CD14-positive monocyte (primary cell): ENCODE measurements at places on chromosomes 16 and 17. TPM values are rescaled to one million over a fixed set of nuclear protein-coding genes. Genes with fewer than 3 reads are reported as not detected.

DNA sequence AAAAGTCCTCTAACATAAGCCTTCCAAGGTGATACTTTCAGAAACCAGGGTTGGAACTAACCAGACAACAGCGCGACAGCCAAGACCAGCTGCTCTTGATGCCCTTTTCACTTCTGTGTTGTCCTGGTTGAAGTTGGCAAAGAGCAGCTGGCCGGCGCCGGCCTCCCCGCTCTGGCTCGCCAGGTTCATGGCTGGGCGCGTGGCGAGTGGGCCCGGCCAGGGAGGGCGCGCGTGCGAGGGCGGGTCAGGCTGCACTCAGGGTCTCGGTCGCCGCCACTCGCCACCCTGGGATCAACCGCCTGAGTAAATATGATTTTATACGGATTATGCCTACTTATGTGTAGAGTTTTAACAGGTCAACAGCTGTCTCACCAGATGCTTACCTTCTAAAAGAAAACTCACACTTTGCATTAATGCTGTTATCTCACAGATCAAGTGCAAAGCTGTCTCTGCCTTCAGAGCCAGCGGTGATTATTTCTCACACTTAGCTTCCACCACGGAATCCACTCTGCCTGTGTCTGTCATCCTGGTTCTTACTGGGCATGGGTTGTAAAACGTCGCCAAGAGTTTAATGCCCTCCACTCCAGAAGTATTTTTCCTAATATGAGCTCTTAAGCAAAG, 13.5 kb downstream of the KCTD2 start:
- DNase-seq: no peak
- peaks cover 38% of the 10 kb centered on the region for H3K36me3 ChIP-seq
- peaks cover 3% of the 10 kb centered on the region for H3K4me1 ChIP-seq

- peaks cover 24% of the 10 kb centered on the region for H3K4me1 ChIP-seq
- no peak overlapping the region for H3K27ac ChIP-seq
- H3K4me3 ChIP-seq: no peak overlapping the region
- H3K27me3 ChIP-seq: no peaks in the 10 kb centered on the region
- no peak for DNase-seq
- peaks cover 2% of the 10 kb centered on the region for H3K36me3 ChIP-seq
These were observed 3.5 kb downstream of the SLC7A6 start for GRCh38 chr16:68267612-68268405.

- no peaks in the 10 kb centered on the region for H3K4me1 ChIP-seq
- no peak overlapping the region for H3K27ac ChIP-seq
- H3K4me3 ChIP-seq: no peak overlapping the region
- H3K27me3 ChIP-seq: no peaks in the 10 kb centered on the region
- no peak for DNase-seq
These were observed 1001.6 kb upstream of the CDH8 start for GRCh38 chr16:63037761-63038396.

GRCh38 chr17:82242977-82243647, 14.3 kb downstream of the SLC16A3 start:
- H3K36me3 ChIP-seq: peaks cover 70% of the 10 kb centered on the region

GRCh38 chr17:82048571-82048971, 3.0 kb downstream of the RFNG start:
- no peak overlapping the region for H3K4me3 ChIP-seq
- peaks cover 32% of the 10 kb centered on the region for H3K36me3 ChIP-seq
- H3K27ac ChIP-seq: no peak overlapping the region
- H3K4me1 ChIP-seq: peaks cover 28% of the 10 kb centered on the region

GRCh38 chr16:53779186-53779585, 75.2 kb downstream of the FTO start:
- H3K4me1 ChIP-seq: peaks cover 25% of the 10 kb centered on the region
- no peak overlapping the region for H3K4me3 ChIP-seq
- no peak for DNase-seq
- no peaks in the 10 kb centered on the region for H3K27me3 ChIP-seq
- no peak overlapping the region for H3K27ac ChIP-seq

Gene NOXO1
- polyA plus RNA-seq: not detected

Gene TMIGD1
- not detected for polyA plus RNA-seq
